ENCODE measurements at places on chromosomes 4 and X.

- peak; percentile 17 for DNase-seq
Measured at GRCh38 chr4:111986095-111986494, 159.2 kb upstream of the FAM241A start.

GRCh38 chr4:161356351-161356750 lies 807.4 kb downstream of the FSTL5 start:
- no peak for DNase-seq

DNA sequence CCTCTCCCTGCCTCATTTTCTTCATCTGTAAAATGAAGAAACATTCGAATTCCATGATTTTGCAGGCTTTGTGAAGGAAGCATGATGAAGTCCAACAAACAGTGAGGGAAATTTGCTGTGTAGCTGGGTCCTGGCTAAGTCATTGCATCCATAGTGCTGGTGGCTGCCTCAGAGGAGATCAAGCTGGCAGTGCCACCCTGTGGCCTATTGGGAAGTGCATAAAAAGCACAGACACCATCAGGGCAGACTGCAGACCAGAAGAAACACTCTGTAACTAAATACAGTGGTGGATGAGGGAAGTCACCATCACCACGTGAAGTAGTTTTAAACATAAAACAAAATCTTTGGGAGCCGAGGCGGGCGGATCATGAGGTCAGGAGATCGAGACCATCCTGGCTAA lies 40.7 kb upstream of the DDX3X start:
- DNase-seq = peak; percentile 4

GRCh38 chrX:30851449-30851848 lies 37.6 kb downstream of the TAB3 start:
- DNase-seq = no peak

GRCh38 chr4:60885011-60885410 lies 315.1 kb upstream of the ADGRL3 start:
- no peak for DNase-seq

DNA sequence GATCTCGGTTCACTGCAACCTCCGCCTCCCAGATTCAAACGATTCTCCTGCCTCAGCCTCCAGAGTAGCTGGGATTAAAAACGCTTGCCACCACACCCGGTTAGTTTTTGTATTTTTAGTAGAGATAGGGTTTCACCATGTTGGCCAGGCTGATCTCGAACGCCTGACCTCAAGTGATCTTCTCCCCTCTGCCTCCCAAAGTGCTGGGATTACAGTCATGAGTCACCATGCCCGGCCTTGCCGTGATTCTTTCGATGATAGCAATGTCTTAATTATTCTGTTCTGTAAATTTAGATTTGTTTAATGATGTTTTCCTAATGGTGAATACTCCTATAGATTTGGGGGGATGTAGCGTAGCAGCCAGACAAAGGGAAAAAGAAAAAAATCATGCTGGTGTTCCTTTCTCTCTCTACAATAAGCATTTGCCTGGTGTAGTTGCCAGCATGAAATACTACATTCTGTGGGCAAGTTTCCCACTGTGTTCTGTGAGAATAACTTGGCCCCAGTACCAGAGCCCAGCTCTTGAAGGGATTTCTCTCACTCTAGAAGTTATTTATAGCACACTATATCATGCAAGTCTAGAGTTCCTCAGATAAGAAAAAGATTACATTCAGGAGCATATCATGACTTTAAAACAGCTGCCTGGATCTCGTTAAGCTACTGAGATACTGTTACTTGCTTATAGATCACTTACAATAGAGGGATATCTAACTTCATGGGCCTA lies 15.4 kb downstream of the NIPAL1 start:
- DNase-seq = no peak

DNA sequence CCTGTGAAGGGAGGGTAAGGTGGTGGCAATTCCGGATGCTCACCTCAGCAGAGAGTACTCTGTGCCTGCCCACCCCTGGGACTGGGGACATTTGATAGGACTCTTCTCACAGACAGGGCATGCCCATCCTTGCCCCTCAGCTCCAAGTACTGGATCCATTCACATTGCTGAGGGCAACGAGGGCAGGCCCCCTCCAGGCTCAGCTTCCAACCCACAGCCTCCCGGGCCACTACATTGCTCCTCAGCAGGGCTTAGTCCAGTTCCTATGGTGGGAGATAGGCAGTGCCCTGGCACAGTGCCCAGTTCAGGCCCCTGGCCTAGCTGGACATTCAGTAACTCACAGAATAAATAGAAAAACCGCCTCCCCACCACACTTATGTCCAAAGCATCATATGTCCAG lies 15.1 kb upstream of the VSIG4 start:
- no peak for DNase-seq

- DNase-seq = no peak
Measured at GRCh38 chrX:152865232-152865920, 32.5 kb upstream of the ZNF185 start.

DNA sequence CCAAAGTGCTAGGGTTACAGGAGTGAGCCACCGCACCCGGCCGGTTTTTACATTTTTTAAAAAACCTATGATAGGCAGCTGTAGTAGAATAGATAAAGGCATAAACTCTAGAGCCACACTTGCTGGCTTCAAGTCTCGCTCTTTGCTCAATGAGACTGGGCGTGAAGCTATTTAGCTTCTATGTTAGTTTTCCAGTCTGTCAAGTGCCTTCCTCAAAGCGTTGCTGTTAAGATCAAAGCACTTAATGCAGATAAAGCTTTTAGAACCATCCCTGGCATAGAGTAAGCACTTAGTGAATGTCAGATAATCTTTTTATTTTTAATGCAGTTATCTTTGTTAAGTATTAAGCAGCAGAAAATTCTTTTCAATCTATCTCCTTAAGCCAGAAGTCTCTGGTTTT lies 42.0 kb upstream of the BMPR1B start:
- DNase-seq = no peak

DNA sequence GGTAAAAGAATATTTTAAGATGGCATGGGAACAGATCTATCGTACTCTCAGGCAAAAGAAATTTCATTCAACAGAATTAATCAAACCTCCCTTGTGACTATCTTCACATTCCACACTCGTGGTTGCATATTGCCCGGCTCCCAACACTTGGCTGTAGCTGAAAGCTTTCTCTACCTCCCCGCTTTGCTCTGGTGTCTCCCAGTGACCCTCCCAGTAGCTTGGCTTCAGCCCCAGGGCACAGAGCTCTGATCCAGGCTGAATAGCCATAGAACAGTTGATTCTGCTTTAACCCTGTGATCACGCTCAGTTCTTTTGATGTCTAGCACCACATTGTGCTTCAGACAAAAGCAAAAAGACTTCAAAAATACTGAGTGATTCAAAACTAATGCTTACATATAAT lies 24.6 kb downstream of the SLC7A11 start:
- no peak for DNase-seq

DNA sequence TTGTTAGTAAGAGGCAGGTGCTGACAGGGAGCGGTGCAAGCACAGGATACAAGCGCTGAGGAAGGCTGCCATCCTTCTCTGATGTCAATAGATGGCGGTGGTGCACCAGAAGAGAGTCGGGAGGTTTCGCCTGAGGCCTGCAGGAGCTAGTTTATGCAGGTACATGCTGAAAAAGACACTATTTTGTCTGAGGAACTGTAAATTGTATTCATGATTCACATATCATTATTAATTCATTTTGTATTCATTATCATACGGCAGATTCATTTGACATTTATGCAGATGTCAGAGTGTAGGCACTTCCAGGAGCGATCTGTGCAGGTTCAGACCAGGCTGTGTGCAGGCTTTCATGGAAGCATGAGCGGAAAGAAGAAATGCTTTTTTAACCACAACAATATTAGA lies 824.0 kb downstream of the STIM2 start:
- DNase-seq = peak; percentile 9

- peak; percentile 26 for DNase-seq
Measured at GRCh38 chrX:119698845-119699244, 5.9 kb upstream of the SEPTIN6 start.

GRCh38 chr4:93693141-93693540 lies 135.4 kb upstream of the ATOH1 start:
- no peak for DNase-seq

DNA sequence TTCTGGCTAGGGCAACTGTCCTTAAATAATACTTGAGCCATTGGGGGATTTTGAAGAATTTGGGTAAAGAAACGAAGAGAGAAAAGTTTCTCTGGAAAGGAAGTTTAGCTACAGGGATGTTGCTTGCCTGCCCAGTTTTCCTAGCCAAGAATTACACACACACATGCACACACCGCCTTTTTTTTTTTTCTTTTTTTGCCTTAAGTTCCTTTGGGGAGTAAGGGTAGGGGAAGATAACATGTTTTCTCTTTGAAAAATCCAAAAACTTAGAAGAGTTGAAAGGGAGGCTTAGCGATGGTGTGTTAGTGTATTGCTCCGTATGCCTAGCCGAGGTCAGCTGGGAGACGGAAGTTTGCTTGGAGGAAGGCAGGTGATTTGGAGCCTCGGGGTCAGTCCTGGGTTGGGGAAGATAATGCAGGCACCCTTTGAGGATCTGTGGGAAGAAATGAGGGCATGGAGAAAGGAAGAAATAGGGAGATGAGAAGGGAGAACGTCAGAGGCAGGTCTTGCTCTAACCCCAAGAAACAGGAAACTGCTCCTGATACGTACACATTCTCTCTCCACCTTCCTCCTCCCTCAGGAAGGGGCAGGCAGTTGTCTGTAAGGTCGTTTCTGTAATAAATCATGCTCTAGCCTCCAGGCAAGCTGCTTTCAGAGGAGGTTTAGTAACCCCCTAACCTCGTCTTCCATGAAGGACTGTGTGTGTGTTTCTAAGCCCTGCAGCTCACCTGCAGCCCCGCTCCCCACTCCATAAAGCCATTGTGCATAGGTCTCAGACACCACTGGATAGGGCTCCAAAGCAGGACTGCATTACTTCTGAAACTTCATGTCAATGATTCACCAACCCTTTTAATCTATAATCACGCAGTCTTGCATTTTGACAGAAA lies 10.5 kb downstream of the KLF3 start:
- DNase-seq = no peak

- DNase-seq = no peak
Measured at GRCh38 chr4:68451246-68452211, 4.3 kb downstream of the TMPRSS11E start.

DNA sequence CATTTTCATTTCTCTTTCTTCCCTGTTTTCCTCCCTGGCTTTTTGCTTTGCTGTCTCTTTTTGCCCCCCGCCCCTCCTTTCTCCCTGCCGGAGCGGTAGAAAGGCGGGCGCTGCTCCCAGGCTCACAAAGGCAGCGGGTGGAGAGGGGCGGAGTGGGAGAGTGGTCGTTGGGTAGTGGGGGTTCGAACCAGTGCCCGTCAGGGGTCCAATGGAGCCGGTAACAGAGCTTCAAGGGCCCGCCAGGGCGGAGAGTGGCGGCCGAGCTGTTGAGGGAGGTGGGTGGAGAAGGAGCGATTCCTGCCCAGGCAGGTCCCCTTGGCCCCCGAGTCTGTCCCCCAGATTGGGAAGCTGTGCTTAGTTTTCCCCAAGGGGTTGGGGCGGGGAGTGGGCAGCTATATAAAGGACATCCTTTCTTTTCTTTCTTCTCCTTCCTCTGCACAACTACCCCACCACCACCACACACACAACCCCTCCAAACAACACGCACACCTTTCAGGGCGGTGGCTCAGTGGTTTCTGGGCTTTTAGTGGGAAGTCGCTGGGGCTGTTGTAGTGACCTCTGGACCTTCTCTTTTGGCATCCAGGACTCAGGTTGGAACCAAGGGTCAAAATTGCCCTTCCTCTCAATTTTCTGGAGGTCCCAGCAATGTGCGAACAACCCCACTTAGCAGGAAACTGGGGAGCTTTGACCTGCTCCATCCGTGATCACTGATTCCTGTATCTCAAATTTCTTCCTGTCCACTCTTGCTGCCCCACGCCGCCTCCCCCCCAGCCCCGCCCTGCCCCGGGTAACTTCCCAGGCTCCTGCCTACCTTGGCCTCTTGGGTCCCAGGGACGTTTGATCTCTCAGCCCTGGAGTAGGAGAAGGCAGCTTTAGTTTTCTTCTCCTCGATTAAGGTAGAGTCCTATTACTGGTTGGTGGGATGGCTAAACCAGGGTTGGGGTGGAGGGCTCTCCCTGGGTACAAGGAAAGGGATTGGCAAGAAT lies 1.9 kb downstream of the EFNB1 start:
- no peak for DNase-seq

- DNase-seq = no peak
Measured at GRCh38 chrX:18252644-18253359, 32.1 kb upstream of the BEND2 start.

DNA sequence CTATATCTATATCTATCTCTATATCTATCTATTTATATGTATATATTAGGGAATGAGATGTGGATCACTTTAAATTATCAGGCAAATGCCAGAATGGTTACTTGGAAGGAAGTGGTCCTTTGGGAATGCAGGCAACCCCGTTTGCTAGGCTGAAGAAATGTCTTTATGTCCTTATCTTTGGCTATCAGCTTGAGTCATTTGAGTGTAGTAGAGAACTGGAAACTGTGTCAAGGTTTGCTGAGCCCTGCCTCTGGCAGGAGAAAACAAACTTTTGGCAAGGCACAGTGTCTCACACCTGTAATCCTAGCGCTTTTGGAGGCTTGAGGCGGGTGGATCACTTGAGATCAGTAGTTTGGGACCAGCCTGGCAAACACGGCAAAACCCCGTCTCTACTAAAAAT lies 167.3 kb downstream of the ACTRT1 start:
- no peak for DNase-seq

- DNase-seq = no peak
Measured at GRCh38 chr4:74018771-74019170, 19.7 kb downstream of the CXCL3 start.

- no peak for DNase-seq
Measured at GRCh38 chr4:182642831-182643230, 274.4 kb downstream of the DCTD start.
